ENCODE measurements at places on chromosomes 4 and X.

DNA sequence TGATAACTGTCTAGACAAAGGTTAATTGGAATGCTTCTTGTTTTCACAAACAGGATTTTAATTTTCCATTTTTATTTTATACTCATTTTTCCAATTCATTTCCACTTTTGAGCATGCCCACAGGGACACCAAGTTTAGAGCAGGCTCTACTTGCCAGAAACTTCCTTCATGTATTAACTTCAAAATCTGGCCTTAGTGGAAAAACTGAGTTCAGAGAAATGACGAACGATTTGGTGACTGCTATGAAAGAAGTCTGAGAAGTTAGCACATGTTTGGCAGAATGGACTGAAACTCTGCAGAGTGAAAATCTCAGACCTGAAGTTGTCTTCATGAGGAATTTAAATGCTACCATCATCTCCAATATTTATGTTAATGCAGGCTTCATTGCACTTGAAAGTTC lies 214.1 kb downstream of the THOC2 start:
- no peak for DNase-seq

DNA sequence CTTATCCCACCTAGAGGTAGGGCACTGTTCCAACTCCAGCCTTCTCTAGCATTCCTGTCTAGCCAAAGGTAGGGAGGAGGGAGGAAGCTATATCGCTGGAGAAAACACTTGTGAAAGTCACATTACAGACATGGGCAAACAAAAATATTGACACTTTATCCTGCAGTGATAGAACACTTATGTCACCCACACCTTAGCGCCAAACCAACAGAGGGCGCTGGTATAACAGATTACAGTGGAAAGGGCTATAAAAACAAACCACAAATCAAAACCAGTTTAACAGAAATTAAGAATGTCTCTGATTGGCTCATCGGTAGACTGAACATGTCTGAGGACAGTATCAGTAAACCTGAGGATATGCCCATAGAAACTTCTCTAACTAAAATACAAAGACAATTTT lies 451.3 kb downstream of the TLL1 start:
- peak; percentile 16 for DNase-seq

DNA sequence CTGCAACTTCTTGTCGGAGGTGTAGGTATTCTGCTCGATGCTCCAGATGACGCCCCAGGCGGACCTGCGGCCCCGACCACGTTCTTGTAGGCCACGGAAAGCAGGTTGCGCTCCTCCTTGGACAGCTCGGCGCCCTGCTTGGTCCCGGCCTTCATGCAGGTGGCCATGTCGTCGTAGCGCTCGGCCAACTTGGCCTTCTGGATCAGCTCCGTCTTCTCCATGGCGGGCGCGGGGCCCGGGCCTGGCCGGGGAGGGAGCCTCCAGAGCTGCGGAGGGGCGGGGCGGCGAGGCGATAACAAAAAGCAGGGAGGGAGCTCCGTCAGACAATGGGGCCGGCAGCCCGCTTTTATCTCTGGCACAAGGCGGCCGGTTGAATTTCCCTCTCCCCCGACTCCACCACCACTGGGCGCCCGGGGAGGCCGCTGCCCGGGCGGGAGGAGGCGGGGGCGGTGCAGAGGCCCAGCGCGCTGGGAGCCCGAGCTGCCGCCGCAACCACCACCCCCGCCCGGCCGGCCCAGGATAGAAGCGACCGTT lies 28.3 kb upstream of the DRP2 start:
- DNase-seq = no peak

DNA sequence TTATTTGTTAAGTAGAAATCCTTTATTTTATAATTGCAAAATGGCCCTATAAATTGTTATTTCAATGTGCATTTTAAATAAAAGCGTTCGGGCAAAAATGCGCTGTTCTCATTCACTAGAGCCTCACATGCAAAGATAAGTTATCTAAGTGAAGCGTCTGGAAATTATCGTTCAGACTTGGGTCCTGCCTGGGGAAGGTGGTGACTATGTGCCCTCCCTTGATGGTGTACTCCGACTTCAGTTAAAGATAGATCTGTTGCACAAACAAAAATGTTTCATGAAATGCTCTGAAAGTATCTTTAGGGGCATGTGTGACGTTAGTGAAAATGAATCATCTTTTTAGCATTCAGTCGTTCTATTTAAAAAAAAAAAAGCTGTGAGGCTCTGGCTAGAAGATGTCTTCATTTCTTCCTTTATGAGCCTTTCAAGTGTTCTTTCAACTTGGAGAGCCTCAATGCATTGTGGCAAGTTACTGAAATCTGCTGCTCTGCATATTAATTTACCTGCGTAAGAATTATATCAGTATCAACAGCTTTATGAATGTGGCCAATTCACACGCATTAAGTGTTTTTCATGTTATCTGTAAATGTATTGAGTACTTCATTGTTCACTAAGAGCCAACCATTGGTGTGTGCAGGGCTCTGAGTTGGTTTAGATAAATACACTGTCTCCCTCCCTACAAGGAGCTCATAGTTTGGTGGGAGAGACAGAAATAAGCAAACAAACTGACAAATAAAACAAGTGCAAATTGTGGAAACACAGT lies 83.0 kb downstream of the AFF1 start:
- no peak for DNase-seq

DNA sequence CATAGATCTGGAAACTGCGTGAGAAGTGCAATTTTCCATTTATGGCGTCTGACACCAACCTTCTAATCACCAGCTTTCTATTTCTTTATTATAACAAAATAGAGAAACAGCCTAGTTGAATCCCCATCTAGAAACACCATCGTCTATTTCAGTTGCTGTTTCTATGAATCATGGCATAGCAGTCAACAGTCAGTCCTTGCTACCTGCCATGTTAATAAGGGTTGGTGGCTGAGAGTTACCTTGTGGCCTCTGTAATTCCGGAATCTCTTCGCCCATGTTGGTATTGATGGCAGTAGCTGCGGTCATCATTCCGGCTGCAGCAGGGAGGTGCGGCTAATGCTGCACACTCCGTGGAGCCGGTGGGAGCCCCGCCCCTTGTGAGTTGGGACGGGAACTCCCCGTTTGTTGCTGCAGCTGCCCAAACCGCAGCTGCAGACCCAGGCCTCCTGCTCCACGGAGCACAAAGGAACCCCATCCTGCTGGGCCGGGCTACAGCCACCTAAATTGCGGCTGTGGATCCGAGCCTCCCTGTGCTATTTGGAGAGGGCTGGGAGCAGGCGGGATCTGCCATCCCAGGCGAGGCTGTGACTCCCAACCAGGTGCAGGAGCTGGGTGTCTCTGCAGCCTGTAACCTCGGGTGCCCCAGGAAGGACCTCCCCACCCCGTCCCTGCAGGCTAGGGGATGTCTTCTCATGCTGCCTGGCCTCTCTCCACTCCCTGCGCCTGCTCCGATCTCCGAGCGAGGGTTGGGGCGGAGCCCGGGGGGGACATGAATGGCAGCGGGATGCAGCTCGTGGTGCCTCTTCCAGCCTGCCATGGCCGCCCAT lies 115.4 kb upstream of the STK26 start:
- no peak for DNase-seq
